ENCODE measurements at places on chromosomes 13 and 19.

DNA sequence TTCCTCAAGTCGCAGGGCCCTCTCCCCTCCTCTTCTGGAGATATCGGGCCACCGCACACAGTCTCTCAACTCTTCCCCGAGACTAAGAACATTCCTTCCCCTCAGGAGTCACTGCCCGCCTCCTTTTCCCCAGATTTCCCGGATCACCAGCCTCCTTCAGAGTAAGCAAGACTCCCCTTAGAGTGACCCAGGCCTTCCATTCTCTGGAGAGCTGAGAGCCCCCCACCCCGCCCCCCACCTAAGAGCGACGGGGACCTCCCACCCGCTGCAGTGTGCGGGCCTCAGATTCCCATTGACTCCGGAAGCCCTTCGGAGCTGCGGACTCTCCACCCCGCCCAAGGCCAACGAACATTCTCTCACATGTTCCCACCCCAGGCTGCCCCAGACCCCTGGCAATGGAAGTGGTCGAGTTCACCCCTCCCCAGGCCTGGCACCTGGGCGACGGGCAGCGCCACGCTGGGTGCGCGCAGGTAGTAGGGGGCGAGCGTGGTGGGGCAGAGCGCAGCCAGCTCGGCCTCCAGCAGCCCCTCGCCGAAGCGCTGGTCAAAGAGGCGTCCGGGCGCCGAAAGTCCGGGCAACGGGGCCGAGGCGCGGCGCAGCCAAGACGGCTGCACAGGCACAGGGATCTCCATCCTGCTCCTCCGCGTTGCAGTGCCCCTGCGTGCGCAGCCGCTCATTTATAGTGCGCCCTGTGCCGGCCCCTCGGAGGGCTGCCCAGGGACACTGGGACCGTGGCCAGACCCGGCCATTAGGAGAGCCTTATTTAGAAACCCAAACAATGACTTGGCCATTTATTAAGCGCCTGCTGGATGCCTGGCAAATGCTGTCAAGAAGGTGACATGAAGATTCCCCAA lies at the start of gene HSPB6:
TSS of gene HSPB6 (minus strand) at position 653 of the 854 bp plus-strand sequence. CDS start at position 632, 21 bp downstream.
- no peak for DNase-seq

DNA sequence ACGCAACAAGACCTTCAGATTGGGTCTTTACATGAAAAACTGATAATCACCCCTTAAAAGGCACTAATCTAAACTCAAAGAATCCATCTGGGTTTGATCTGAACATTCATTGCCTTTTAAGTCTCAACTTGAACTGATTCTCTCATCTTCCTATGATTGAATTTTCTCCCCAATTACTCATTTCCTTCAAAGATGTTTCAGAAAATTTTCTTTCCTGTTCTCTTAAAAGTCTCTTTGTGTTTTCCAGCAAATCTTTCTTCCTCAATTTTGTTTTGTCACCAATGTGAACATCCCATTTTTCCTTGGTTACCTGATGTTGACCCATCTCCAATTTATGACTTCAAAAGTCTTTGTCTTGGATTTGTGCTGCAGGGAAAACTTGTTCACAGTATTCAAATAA lies 234.3 kb downstream of the DACH1 start:
- DNase-seq: no peak

DNA sequence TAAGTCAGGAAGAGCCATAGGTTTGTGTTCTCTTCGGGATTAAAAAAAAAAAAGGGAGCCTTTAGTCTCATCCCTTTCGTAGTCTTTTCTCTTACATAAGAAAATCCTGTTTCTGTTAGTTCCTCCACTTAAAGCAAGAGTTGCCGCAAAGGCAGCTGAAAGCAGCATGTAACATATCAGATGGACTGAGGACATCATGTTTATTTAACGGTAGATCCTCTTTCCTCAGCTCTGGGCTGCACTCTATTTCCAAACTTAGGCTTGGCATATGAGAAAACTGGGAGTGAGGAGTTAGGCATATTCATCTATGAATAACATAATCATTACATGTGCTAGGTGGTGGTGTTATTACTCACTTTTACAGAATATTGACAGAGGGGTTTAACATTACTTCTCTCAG lies 391.2 kb downstream of the KLF12 start:
- no peak for DNase-seq

GRCh38 chr19:38247126-38247525 lies 9.0 kb downstream of the PPP1R14A start:
- DNase-seq: no peak

DNA sequence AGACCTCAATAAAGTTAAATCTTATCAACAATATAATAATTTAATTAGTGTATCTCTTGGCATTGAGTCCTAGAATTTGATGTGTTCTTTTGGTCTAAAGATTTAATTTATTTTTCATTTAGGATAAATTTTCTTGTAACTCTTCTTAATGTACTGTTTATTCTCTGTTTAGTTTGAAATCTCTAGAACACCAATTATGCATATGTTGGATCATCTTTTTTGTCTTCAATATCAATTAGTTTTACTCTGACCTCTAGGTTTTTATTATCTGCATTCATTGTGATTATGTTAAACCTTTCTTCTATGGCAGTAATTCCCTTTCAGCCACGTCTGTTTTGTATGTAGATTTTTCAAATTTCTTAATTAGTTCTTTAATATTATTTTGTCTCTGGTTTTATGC lies 93.8 kb upstream of the ARHGEF7 start:
- DNase-seq: no peak

DNA sequence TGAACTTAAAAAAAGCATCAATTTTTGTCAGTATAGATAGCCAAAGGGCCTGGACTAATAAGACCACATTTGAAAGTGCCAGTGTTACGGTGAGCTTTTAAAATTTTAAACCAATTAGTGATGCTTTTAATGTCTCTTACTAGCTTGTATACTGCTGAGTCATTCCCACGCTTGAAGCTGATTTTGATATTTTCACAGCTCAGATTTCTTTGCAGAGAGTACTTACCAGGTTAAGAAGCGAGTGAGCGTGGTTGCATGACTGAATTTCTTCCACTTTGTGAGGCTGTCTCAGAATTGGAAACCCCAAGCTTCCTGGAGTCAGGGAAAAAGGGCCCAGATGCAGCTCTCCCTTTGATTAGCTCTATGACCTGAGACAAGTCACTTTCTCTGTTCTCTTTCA lies 74.5 kb upstream of the NBEA start:
- DNase-seq: no peak

- DNase-seq: no peak
Observed at GRCh38 chr13:104900191-104900817, 1635.2 kb downstream of the EFNB2 start.

DNA sequence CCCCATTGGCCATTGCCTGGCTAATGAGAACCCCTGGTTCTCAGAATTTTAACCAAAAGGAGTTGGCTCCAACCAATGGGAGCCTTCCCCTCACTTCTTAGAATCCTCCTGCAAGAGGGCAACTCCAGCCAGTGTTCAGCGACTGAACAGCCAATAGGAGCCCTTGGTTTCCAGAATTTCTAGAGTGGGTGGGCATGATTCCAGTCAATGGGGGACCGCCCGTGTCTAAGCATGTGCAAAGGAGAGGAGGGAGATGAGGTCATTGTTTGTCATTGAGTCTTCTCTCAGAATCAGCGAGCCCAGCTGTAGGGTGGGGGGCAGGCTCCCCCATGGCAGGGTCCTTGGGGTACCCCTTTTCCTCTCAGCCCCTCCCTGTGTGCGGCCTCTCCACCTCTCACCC lies 9.5 kb upstream of the SWSAP1 start:
- no peak for DNase-seq

DNA sequence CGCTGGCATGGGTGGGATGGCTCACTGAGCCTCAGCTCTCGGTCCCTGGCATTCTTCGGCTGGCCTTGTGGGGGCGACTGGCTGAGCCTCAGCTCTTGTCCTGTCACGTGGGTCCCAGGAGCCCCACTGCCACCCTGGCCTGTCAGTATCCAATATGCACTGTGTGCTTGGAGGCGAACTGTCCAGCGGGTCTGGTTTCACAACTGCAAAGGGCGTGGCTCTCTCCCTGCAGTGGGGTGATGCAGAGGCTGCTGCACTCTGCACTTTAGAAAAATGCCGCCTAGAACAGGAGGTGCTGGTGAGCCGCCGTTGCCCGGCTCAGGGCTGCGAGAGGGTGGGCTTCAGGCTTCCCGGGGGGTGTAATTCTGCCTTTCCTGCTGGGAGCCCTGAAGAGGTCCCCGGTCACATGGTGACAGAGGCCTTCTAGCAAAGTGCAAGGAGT lies 17.0 kb upstream of the TMEM255B start:
- no peak for DNase-seq

GRCh38 chr19:1417145-1417544 lies 9.8 kb downstream of the DAZAP1 start:
- no peak for DNase-seq

DNA sequence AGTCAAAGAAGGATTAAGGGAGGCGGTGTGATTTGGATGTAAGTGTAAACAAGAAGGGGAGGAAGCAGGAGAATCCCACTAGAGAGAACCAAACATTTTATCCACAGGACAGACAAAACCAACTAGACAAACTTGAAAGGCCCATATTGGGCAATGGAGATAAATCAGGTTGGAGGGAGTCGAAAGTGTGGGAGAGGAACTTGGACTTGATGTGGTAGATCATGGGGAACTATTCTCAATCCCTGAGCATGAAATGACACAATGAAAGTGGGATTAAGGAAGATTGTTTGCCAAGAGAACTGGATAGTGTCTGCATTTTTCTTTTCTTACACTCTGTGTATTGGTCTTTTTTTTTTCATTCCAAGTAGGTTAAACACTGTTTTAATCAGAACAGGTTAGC lies 17.9 kb downstream of the GPR183 start:
- DNase-seq: no peak

DNA sequence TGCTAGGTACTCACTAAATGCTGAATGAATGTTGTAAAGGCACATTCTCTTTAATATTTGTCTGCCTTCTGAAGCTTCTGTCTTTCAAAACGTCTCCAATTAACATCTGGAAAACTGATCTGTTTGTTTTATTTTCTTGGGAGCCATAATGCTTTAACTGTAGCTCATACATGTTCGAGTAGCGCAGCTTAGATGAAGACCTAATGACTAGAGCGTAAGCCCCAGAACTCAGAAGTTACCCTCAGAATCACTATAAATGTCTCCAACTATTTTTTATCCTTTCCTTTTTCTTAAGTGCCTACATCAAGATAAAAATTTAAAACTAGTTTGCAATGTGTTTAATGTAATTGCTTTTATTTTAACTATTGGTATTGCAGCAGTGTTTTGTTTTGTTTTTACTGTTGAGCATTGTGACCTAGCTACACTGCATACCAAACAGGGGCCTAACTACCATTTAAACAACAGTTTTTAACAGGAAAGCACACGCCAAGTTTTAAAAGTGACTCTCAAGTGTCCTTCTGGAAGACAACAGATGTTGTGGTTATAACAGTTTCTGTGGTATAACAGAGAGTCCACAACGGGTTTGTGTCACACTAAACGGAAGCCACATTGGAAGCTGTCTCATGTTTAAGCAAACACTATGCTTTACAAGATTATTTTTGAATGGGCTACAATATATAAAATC lies 42.0 kb downstream of the MRPL57 start:
- DNase-seq: no peak

DNA sequence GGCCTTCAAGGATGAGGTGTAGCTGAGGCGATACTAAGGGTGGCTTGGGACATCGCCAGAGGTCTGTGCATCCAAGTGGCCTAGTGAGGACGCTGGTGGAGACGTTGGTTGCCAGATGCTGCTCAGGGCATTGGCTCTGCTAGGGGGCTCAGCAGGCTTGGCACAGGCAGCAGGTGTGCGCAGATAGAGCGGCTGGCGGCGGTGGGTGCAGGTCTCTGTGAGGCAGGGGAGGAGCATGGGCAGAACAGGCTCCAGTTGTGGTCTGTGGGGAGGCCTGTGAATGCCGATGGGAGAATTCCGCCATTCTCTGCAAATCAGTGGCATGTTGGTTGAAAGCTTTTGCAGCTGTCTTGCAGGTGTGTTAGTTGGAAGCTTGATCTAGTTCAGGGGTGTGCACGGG lies 21.2 kb downstream of the PRAM1 start:
- DNase-seq: no peak

GRCh38 chr13:37277435-37278144 lies 172.1 kb upstream of the CSNK1A1L start:
- no peak for DNase-seq

DNA sequence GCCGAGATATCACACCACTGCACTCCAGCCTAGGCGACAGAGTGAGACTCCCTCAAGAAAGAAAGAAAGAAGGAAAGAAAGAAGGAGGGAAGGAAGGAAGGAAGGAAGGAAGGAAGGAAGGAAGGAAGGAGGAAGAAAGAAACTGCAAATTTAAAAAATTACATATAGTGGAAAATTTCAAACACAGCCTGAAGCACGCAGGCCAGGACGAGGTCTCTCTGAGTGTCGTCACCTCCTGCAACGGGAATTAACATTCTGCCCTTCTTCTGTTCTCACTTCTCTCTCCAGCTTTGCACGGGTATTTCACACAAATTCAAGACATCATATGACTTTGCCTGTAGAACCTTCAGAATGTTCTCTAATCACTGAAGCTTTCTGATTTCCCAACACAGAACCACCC lies 108.2 kb downstream of the GNG7 start:
- no peak for DNase-seq

GRCh38 chr19:48644839-48645619 lies 958 bp downstream of the CA11 start:
- no peak for DNase-seq

DNA sequence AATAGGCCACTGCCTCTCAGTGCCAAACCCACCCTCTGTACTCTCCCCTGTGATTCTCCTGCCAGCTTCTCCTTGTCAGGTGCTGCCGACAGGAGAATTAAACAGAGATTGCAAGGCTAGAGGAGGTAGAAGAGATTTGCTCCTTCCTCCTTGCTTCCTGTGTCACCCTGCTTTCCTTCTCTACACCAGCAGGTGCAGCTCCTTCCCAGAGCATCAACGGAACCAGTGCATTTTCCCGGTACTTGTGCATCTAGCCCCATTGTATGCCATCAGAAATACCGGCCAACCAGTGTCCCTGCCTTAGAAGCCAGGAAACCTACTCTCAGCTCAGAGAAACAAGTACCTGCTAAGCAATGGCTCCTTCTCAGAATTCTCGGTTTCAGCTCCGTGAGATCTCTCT lies 253.2 kb downstream of the SUCLA2 start:
- no peak for DNase-seq

- no peak for DNase-seq
Observed at GRCh38 chr13:111526922-111527321, 206.5 kb downstream of the TEX29 start.

- DNase-seq: no peak
Observed at GRCh38 chr19:10338940-10339339, 484 bp downstream of the ICAM3 start.

DNA sequence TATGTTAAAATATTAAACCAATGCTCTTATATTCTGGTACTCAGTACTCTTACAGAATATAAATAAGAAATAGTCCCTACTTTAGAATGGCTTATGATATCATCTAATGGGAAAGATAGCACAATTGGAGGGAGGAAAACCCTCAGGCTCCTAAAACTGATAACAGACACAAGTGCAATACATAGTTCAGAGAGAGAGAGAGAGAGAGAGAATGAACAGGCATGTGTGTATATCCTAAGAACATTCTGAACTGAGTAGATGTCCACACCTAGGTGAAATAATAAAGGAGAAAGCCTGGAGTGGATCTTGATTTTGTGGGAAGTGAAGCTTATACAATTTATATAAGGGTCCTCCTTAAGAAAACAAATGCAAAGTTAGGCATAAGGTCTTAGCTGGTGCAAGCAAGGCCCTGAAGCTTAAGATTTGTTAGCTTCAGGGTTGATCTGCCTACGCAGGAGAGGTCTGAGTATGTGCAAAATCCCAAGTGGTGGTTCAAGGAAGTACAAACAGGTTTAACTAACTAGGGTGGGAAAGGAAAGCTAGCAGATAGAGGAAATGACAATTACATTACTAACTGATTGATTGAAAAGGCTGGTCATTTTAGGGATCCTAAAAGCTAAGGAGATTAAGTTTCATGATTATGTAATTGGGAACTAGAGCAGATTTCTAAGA lies 53.3 kb downstream of the SOX21 start:
- DNase-seq: no peak

- DNase-seq: no peak
Observed at GRCh38 chr19:810883-811489, 10.8 kb downstream of the PLPPR3 start.

Measured in stimulated activated CD8-positive, alpha-beta memory T cell treated with anti-CD3 and anti-CD28 coated beads, Interleukin-15, amount 100 ng/mL, for 4 hours (primary cell).